ENCODE measurements at places on chromosomes 16 and 17. TPM values are rescaled to one million over a fixed set of nuclear protein-coding genes. Genes with fewer than 3 reads are reported as not detected.

GRCh38 chr17:82412535-82413520 lies 5.3 kb upstream of the HEXD start:
- DNase-seq = no peak

GRCh38 chr17:81685108-81685507 lies 1.3 kb downstream of the HGS start:
- DNase-seq = peak; percentile 76

GRCh38 chr16:46746821-46747776 lies 1.0 kb downstream of the MYLK3 start:
- DNase-seq = no peak

SEPTIN1 gene
- total RNA-seq = 0.26 TPM

- DNase-seq = peak; percentile 100
These were observed 91.4 kb upstream of the TBX2 start for GRCh38 chr17:61307905-61308886.

DNA sequence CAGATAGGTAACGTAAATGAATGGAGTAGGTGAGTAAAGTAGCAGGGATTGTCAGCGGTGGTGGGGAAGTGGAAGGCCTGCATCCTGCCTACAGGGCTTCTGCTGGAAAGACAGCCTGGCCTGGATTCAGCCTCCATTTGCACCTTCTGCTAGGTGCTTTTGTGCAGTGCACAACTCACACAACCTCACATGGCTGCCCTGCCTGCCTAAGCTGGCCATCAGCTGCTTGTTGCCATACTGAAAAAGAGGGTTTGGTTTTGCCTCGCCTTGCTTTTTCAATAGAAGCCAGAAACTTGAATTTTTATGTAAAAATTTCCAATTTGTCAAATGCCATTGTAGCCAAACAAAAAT lies 36.3 kb downstream of the SOST start:
- no peak for DNase-seq

MYH3 gene
- 0.50 TPM for total RNA-seq

ZFPM1 gene
- 2.1 TPM for total RNA-seq

DNA sequence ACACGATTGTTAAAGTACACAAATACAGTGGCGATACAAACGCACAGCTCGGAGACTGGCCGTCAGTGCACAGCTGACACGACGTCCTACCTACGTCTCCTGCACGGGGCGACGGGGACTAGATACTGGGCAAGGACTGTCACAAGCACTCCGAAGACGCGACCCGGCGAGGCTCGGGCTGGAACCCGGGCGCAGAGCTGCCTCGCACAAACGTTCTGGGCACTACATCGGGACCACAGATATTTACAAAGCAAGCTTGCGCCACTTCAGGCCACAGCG lies 13.8 kb downstream of the SLC16A3 start:
- no peak for DNase-seq

- DNase-seq = no peak
These were observed 17.2 kb upstream of the NSMCE1 start for GRCh38 chr16:27285676-27286196.

NPLOC4 gene
- total RNA-seq = 49.8 TPM

MYH2 gene
- total RNA-seq = not detected

DNA sequence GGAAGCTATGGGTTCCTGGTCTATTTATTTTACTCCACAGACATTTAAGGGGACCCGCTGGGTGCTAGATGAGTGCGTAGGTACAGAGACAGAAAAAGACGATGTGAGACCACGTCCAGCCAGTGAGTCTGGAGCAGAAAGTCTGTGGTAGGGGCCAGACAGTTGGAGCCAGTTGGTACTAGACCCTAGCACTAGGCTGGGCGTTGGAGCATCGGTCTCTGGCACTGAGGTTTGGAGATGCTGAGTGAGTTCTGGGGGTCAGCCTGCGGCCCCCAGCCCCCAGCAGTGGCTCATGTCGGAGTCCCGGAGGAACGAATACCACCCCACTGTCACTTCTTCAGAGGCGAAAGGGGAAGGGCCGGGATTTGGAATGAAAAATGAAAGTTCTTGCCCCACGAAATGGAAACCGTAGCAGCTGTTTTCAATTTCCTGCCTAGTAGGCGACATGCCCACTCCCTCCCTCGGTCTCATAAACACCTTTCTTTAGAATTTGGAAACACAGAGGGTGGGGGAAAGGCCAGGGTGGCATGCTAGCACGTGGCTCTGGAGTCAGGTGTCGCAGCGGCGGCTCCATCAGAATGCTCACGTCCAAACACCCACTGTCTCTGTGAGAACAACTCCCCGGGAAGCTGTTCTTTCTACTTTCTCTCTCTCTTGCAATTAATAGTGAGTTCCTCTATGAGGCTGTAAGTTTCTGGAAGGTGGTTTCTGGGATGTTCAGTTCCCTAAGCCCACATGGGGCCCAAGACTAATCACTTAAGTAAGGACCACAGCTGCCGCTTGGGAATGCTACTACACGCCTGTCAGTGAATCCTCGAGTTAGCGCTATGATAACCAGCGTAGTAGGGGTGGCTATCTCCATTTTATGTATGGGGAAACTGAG lies 96.8 kb downstream of the IRF8 start:
- DNase-seq = no peak

DNA sequence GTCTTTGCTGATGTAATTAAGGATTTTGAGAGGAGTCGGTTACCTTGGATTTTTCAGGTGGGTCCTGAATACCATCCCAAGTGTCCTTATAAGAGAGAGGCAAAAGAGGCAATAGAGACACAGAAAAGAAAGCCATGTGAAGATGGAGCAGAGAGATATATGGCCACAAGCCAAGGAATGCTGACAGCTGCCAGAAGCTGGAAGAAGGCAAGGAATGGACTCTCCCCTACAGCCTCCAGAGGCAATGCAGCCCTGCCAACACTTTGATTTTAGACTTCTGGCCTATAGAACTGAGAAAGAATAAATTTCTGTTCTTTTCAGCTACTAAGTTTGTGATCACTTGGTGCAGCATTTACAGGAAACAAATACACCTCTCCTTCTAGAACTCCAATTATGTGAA lies 8.2 kb upstream of the RNFT1 start:
- peak; percentile 5 for DNase-seq

- peak; percentile 98 for DNase-seq
These were observed 25.6 kb upstream of the MRPS23 start for GRCh38 chr17:57875290-57876022.

KRT13 gene
- not detected for total RNA-seq

DNA sequence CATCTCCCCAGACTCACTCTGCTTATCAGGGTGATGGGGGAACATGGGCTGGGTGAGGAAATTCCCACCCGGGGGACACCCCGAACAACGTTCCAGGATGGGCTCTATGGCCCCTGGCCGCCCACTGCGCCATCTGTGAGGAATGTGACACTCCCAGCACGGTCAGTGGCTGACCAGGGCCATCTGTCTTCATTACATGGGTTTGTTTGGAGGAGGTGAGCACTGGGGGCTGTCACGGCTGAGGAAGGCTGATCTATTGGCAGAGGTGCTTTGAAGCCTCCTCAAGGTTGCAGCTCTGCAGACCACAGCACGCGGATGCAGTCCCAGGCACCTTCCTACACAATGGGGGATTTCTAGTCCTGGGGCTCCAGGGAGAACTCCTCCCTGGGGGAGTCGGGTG lies 214.1 kb upstream of the FOXF1 start:
- DNase-seq = no peak

GRCh38 chr17:2025220-2025621 lies at the start of gene RTN4RL1:
Gene RTN4RL1, minus strand, starts transcription at chr17:2025334. Its CDS starts 469 bp downstream, at chr17:2024865.
- peak; percentile 68 for DNase-seq

DNA sequence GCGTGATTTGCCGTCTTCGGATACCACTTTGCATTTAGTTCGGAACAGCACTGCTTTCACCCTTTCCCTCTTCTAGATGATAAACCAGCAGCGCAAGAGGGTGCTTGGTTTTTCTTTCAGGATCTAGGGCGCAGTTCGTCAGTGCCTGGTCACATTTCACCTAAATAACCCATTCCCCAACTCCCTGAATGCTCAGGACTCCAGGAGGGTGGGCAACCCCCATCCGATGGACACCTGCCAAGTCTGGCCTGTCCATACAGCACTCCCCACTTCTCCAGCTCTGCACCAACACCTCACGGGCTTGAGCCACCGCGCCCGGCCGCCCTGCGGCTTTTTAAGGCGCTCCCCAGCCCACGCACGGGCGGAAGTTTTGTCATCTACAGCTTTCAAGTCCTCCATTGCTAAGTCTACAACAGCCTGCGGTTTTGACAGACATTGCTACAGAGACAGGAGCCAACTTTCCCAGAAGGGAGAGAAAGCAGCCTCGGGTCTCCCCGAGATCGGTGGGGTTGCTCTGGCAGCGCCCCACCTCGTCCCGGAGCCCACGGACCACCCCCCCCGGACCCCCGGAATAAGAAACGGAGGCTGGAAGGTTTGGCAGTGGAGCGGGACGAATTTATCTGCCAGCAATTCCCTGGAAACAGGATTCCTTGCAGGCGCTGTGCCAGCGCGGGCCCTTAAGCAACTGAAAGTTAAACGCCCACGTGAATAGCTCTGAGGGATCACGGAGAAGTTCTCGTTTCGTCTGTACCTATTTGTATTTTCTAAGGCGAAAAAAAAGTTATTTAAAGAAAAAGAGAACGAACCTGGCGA lies 38.6 kb upstream of the SLFN13 start:
- peak; percentile 58 for DNase-seq

DNA sequence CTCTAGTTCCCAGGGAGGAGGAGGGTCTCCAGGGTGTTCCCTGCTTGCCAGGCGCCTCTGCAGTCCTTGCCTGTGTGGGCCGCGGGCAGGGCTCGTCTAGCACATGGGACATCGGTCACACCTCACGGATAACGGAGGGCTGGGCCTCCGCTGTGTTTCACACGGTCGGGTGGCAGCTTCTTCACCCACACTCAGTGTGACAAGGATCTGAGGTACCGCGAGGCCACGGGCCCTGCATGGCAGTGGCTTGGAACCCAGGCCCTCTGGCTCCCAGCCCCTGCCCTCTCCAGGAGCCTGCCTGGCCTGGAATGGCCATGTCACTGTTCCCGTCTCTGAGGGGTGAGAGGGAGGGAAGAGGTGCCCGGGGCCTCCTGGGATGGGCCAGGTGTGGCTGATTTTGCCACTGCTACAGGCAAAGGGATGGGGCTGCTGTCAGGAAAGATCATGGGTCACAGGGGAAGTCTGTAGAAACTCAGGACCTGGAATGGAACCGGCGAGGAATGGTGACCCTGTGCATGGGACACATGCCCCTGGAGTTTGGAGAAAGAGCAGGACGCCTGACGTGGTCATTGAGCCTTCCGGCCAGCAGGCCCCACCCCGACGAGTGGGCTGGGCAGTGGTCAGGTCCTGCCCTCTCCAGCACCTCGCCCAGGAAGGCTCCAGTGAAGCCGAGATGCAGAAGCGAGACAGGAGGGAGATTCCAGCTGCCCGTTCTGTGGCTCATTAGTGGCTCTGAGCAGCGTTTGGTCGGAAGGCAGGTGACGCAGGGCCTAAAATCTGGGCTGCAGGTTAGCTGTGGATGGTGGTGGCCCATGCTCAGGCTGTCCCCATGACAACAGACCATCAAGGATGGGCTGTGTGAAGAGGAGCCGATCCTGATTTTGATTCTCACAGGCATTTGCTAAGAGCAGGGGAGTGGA lies 76.5 kb upstream of the GSE1 start:
- DNase-seq = no peak

DNA sequence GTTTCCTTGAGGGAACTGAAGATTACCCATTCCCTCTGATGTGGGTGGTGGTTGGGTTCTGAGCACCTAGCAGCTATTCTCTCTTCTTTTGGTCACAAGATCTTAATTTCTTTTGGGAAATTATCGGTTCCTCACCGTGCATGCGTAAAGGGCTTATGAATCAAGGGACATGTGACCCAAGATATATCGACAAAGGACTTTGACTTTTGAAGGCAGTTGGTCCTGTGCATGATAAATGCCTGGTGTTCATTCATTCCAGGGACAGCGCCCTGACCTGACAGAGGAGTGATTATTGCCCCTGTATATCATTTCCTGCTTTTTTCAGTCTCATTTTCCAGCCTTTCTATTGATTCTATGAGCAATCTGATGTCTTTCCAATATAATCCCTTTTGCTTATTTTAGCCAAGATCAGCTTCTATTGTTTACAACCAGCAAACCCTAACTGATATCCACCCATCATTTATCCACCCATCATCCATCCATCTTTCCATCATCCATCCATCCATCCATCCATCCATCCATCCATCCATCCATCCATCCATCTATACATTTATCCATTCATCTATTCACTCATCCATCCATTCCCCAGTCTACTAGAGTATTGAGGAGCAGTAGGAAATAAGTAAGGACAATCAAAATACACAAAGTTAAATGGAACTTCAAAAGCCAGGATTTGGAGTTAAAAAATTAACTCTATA lies 25.1 kb downstream of the ASIC2 start:
- DNase-seq = no peak

GRCh38 chr16:4765511-4766474 lies 1.2 kb downstream of the ZNF500 start:
- no peak for DNase-seq

- peak; percentile 90 for DNase-seq
These were observed 2.8 kb downstream of the KDM6B start for GRCh38 chr17:7836596-7837407.

DNA sequence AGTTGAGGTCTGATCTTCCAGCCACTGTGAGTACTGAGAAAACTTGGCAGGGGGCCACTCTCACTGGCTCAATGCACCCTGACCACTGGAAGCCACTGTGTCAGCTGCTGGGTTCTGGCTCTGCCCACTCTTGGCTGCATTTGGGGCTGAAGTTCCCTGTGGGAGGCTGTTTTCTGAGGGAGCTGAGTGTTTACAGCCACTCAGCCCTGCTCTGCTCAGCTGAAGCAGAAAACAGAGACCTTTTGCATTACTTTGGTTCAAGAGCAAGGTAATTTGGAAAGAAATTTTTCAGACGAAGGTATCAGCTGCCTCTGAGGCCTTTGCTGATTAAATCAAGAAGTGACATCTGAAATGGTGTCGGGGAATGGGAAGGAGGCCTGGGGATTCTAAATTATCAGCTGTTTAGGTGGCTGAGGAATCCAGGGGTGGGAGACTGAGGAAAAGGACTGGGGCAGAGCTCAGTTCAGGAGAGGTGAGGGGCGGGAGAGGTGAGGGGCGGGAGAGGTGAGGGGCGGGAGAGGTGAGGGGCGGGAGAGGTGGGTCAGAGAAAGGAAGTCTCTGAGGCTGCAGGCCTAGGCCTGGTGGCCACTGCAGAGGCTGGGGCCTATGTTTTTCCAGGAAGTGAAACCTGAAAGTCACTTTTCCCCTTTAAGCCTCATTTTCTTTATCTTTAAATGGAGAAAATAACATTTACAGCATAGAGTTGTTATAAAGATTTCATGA lies at the start of gene ACSM5:
Gene ACSM5 (plus strand): TSS at position 137 of the 723 bp plus-strand sequence. CDS start 1,951 bp downstream, outside the sequence.
- DNase-seq = no peak

- DNase-seq = no peak
These were observed at the start of gene CCL18 for GRCh38 chr17:36063786-36064541. Gene CCL18, plus strand, starts transcription at chr17:36064272. Its CDS starts 71 bp downstream, at chr17:36064343.

GUCY2D gene
- not detected for total RNA-seq

DNA sequence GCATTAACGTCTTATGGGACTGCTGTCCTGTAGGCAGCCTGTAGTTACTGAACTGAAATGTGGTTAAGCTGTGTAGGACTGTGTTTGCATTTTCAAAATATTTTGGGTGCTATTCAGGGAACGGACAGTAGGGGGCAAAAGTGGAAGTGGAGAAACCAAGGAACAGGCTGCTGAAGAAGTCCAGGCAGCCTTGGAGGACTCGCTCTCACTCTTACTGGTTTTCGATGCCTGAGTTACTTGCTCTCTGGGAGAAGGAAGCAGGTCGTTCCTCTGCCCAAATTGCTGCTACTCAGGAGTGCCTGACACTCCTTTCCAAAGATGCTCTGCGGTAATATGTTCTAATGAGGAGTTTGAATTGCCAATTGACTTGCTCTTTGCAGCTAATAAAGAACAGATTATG lies 64.5 kb upstream of the RBFOX1 start:
- no peak for DNase-seq

Measured in fibroblast of lung (primary cell).